ENCODE measurements at places on chromosomes 16 and 17.

GRCh38 chr17:31529841-31530251 is 138.4 kb downstream of the RAB11FIP4 start:
- no peak for DNase-seq

DNA sequence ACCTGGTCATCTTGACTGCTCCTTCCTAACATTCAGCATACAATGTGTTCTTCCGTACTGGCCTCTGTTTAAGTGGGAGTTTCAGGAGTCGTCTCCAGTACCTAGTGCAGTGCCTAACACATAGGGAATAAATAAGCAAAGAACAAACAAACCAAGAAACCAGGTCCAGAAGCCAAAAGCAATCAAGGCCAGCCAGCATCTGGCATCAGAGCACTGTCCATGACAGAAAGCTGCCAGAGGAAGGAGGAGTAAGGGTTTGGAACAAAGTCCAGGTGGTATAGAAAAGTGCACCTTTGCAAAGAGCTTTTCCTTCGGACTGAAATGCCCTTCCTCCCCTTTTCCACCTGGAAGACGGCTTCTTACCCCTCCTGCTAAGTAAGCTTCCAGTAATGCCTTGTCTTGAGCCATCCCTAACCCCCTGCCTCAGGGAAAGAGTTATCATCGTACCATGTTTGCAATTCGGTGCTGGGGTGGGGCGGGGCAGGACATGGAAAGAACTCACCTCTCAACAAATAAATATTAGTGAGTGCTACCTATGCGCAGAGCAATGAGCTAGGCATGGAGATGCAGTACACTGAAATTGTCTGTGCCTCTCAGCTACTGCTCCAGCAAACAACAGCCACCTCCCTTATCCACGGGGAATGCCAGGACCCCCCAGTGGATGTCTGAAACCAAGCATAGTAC is 47.6 kb downstream of the C17orf67 start:
- no peak for DNase-seq

DNA sequence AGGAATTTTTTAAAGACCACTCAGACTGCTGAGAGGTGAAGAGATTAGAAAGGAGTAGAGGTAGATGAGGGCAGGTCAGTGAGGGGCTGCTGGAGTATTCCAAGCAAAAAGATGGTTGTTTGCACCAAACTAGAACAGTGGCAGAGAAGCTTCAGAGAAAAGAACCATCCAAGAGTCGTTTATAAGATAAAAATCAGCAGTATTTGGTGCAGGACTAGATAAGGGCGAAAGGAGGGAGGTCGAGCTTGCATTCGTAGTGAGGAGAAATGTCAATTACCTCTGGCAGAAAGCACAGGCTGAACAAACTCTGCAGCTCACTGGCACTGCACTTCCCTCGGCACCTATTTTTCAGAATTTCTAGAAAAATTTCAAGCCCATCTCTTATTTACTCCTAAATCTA is 9.6 kb downstream of the TEX2 start:
- no peak for DNase-seq

- no peak for DNase-seq
Measured at GRCh38 chr17:32492648-32493289, 6.0 kb downstream of the CDK5R1 start.

GRCh38 chr16:75028544-75029135 is 29.8 kb downstream of the ZNRF1 start:
- no peak for DNase-seq

GRCh38 chr17:55117164-55117563 is 147.6 kb upstream of the HLF start:
- DNase-seq, result peak; percentile 51

- DNase-seq, result peak; percentile 34
Measured at GRCh38 chr17:39591958-39592954, 15.5 kb downstream of the NEUROD2 start.

Measured in endothelial cell of umbilical vein (primary cell).